NAMALWA (cell line): ENCODE measurements at places on chromosomes 5 and 9.

GRCh38 chr9:36499174-36499890, 73.4 kb upstream of the MELK start:
- peak; percentile 76 for DNase-seq

GRCh38 chr9:9783711-9784110, 829.1 kb downstream of the PTPRD start:
- DNase-seq: no peak

GRCh38 chr9:72575666-72576065, 54.3 kb downstream of the TMC1 start:
- no peak for DNase-seq

GRCh38 chr9:22037954-22038690, 29.0 kb upstream of the CDKN2B start:
- peak; percentile 66 for DNase-seq

DNA sequence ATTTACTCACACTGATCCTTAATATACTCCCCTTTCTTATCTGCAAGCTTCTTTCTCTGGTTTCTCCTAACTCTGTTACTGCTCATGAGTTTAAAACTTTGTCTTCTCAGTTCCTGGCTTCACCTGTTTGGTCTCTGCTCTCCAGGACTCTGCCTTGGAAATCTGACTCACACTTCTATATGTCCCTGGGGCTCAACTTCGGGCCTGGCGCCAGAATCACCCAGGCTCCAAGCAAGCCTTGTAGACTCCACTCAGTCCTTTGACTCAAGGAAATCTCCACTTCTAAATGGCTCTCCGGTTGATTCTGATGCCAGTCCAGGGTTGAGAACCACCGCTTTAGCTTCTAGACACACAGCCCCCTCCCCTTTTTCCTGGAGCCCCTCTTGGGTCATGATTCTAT, 57.8 kb downstream of the TMC1 start:
- no peak for DNase-seq

DNA sequence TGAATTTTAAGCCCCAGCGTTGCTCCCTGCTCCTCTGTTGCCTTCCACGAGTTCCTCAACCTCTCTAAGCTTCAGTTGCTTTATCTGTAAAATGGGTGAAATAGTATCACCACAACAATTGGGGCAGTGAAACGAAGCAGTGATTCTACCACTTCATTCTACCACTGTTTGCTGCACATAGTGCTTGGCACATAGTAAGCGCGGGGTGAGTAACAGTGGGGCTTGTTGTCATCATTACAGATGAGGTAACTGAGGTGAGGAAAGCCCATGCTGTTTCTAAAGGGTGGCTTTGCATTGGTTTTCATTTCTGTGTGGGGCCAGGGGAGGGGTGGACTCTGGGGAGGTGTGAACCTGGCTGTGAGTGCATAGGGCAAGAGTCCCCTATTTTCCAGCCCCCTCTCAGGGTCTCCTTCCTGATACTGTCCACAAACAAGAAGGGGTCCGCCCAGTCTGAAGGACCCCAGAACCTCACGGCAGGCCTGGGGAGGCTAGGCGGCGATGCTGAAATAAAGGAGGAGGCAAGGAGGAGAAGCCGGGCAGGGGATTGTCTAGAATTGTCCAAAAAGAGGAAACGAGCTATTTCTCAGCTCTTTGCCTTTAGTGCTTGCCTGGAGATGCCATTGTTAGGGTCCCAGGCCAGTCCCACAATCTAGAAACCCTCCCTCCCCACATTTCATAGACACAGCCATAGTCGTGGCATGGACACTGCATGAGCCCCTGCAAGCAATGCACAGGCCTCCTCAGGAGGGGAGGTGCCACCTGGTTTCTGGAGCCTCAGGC, 65.6 kb downstream of the IL6ST start:
- DNase-seq: no peak

DNA sequence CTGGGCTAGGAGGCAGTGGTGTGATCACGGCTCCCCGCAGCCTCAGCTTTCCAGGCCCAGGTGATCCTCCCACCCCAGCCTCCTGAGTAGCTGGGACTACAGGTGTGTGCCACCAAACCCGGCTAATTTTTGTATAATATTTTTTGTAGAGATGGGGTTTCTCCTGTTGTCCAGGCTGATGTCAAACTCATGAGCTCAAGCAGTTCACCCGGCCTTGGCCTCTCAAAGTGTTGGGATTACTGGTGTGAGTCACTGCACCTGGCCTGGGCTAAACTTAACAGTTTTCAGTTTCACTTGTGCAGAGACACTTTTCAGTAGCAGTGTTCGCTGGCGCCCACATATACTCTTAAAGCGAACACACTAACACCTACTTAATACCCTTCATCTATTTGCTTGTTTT, 205.6 kb upstream of the ZNF608 start:
- DNase-seq: peak; percentile 89

GRCh38 chr9:113154946-113155345, 4.1 kb downstream of the SLC31A2 start:
- no peak for DNase-seq

GRCh38 chr5:102099766-102100331, 196.2 kb downstream of the SLCO4C1 start:
- DNase-seq: no peak

DNA sequence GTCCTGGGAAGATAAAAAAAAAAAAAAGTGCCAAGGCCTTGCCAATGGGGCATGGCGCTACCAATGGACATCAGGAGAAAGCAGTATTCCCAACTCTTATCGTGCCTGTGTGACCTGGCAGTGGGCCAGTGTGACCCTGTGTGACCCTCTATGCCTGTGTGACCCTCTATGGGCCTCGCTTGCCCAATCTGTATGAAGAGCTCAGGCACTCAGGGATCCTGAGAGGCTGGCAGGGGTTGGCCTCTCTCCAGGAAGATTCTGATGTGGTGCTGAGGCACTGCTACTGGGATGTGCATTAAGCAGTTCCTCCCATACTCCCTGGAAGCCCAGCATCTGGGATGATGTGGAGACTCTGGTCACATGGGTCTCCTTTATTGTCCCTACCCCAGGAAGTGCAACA, 179.2 kb downstream of the MACROH2A1 start:
- DNase-seq: no peak

- no peak for DNase-seq
Measured at GRCh38 chr5:175873088-175873454, 1.7 kb downstream of the CPLX2 start.

GRCh38 chr9:17065062-17065461, 69.8 kb upstream of the CNTLN start:
- no peak for DNase-seq

DNA sequence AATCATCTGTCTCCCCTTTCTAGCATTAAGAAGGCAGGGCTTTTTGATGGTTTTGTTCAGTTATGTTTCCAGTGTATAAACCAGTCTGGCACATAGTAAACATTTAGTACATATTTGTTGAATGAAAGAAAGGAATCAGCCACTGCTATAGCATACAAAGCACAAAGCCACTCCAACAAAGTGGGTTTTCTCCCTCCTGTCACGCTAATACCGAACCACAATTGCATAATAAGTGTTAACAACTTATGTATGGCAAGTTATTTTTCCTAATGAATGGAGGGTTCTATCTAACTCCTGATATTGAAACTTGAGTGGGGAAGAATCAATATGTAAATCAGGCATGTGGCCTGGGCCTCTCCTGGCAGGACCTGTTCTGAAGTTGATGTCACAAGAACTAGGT, 53.9 kb downstream of the PRUNE2 start:
- DNase-seq: no peak

DNA sequence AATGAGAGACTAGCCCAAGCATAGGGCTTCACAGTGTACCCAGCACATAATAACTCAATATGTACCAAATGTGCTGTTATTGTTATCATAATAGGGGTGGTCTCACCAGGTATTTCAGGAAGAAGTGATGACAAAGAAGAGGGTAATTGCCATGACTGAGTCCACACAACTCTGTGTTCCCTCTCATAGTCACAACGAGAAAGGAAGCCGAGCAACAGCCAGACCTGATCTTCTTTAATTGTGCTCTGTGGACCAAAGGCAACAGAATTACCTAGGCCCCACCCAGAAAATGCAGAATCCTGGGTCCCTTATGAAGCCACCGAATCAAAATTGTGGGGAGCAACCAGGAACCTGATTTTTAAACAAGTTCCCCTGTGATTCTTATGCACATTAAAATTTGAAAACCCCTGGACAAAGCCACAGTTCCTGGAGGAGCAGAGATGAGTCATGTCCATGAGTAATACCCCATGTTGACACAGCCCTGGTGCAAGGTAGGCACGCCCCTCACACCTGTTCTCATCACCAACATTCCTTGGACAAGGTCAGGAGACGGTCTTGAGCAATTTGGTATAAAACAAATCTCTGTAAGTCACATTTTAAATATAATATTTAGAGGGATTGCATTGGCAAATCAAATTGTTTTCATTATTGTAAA, 5.2 kb downstream of the FGF1 start:
- DNase-seq: no peak
